ENCODE measurements at places on chromosomes 7 and 10. TPM values are rescaled to one million over a fixed set of nuclear protein-coding genes. Genes with fewer than 3 reads are reported as not detected.

DNA sequence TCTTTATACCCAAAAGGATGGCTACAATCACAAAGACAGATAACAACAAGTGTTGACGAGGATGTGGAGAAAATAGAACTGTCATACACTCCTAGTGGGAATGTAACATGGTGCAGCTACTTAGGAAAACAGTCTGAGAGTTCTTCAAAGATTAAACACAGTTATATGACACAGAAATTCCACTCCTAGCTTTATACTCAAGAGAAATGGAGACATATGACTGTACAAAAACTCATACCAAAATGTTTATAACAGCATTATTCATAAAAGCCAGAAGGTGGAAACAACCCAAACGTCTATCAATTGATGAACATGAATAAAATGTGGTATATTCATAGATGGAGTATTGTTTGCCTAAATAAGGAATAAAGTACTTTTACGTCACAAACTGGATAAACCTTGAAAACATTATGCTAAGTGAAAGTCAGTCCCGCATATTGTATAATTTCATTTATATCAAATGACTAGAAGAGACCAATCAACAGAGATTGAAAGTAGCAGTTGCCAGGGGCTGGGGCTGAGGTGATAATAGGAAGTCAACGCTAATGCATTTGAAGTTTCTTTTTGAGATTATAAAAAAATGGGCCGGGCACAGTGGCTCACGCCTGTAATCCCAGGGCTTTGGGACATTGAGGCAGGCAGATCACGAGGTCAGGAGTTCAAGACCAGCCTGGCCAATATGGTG, 61.6 kb upstream of the SRPK2 start:
- no peak overlapping the region for H3K27ac ChIP-seq
- H3K4me1 ChIP-seq = no peaks in the 10 kb centered on the region
- H3K36me3 ChIP-seq = no peaks in the 10 kb centered on the region
- DNase-seq = no peak

Gene INHBA
- 70.2 TPM for total RNA-seq

DNA sequence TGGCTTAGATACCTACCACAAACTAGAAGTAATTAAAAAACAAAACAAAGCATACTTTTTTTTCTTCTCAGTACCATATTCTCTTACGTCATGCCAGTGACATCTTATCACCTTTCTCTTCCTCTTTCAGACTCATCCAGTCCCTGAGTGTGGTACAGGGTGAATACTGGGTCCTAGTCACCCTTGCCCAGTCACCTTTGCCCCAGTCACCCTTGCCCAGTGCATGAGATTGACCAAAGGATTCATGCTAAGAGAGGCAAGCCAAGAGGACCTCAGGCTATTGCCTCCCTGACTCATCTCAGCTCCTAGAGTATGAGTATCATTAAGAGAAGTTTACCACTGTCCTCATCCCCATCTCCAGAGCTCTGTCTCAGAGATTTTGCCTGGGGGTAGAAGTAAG, 10.0 kb upstream of the TSPAN12 start:
- DNase-seq = no peak
- H3K36me3 ChIP-seq = no peaks in the 10 kb centered on the region
- no peaks in the 10 kb centered on the region for H3K4me1 ChIP-seq
- no peaks in the 10 kb centered on the region for H3K27me3 ChIP-seq
- H3K4me3 ChIP-seq = no peak overlapping the region
- no peak overlapping the region for H3K27ac ChIP-seq

DNA sequence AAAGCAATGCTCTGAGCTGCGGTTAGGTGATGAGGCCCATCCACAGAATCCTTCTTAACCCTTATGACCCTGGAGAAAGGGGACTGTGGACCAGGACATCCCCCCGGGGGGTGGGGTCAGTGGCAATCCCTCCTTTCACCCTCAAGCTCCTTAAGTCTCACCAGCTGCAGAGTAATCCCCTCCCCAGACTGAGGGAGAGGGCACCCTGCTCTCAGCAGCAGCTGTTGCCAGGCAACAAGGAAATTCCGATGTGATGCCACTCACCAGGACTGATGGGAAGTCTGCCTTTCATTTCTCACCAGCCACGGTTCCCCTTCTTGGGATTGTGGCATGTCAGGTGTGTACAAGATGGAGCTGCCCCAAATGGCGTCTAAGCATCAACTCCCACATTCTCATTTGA, 129.6 kb downstream of the DOCK1 start:
- H3K4me3 ChIP-seq = no peak overlapping the region
- H3K36me3 ChIP-seq = peaks cover 69% of the 10 kb centered on the region
- no peak overlapping the region for H3K27ac ChIP-seq
- H3K27me3 ChIP-seq = no peaks in the 10 kb centered on the region
- H3K4me1 ChIP-seq = no peaks in the 10 kb centered on the region
- DNase-seq = no peak

Gene PDZD7
- total RNA-seq = 1.6 TPM

Gene GHITM
- 117 TPM for total RNA-seq

Gene FAM180A
- total RNA-seq = 6.8 TPM
